ENCODE measurements at places on chromosomes 13 and 19. TPM values are rescaled to one million over a fixed set of nuclear protein-coding genes. Genes with fewer than 3 reads are reported as not detected.
A peak's percentile ranks its signal among the peaks of the same experiment; 100 is the strongest.

DNA sequence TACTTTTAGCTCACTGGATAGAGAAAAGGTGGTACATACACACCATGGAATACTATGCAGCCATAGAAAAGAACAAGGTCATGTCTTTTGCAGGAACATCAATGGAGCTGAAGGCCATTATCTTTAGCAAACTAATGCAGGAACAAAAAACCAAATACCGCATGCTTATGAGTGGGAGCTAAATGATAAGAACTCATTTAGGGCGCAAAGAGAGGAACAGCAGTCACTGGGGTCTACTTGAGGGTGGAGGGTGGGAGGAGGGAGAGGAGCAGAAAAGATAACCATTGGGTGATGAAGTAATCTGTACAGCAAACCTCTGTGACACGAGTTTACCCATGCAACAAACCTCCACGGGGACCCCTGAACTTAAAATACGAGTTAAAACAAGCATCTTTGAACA lies 135.1 kb downstream of the IRS2 start:
- DNase-seq: no peak

GRCh38 chr19:16859626-16860025 lies 29.2 kb upstream of the F2RL3 start:
- H3K27ac ChIP-seq: peak overlapping the region; percentile 31
- H3K36me3 ChIP-seq: peaks cover 32% of the 10 kb centered on the region
- peaks cover 10% of the 10 kb centered on the region for H3K4me1 ChIP-seq
- H3K27me3 ChIP-seq: no peaks in the 10 kb centered on the region
- no peak for DNase-seq

- H3K4me3 ChIP-seq: no peak overlapping the region
- no peak overlapping the region for H3K27ac ChIP-seq
- DNase-seq: peak; percentile 17
- H3K4me1 ChIP-seq: peaks cover 14% of the 10 kb centered on the region
- no peaks in the 10 kb centered on the region for H3K27me3 ChIP-seq
Measured at GRCh38 chr13:51283371-51283770, 56.1 kb upstream of the SERPINE3 start.

DNA sequence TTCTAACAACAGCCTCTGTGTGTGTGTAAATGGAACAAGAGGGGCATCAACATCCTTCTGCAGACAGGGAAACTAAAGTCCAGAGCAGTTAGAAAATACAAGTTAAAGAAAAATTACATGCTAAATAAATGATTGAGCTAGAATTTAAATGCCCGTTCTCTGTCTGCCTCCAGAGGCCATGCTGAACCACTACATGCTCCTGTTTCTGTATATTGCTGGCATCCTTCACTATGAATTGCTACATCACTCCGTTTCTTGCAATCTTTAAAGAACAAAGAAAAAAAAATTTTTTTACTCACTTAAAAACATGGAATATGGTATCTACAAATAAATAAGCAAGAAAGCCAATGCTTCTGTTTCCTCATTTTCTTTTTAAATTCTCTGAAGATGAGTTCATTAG lies 47.9 kb downstream of the DCT start:
- peaks cover 57% of the 10 kb centered on the region for H3K27me3 ChIP-seq
- H3K36me3 ChIP-seq: no peaks in the 10 kb centered on the region
- H3K27ac ChIP-seq: no peak overlapping the region

DNA sequence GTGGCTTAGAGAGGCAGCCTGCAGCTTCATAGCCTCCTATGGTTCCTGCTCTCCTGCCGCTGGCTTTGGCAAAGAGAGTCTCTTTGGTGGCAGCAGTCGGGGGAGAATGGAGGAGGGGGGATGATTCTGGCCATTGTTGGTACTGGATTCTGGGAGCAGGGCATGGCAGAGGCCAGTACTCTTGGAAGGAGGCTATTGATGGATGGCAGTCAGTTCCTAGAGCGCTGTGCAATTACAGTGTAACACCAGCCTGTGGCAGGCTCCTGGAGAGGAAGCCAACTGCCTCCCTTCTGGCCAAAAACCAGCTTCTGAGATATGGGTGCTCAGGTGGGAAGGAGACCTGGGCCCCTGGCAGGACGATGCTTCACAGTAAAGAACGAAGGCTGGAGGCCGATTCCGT lies 47.9 kb upstream of the TMTC4 start:
- peaks cover 2% of the 10 kb centered on the region for H3K4me1 ChIP-seq
- no peaks in the 10 kb centered on the region for H3K36me3 ChIP-seq
- H3K27me3 ChIP-seq: no peaks in the 10 kb centered on the region
- H3K27ac ChIP-seq: no peak overlapping the region
- H3K4me3 ChIP-seq: no peak overlapping the region
- DNase-seq: no peak

Gene BEST2
- not detected for total RNA-seq

DNA sequence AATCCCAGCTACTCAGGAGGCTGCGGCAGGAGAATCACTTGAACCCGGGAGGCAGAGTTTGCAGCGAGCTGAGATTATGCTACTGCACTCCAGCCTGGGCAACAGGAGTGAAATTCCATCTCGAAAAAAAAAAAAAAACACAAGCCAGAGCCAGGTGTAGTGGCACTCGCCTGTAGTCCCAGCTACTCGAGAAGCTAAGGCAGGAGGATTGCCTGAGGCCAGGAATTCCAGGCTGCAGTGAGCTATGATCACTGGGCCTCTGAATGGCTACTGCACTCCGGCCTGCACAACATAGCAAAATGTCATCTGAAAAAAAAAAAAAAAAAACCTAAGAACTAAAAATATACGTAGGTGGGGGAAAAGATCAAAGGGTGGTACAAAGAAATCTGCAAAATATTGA lies 19.4 kb downstream of the EPS15L1 start:
- peak overlapping the region; percentile 35 for H3K27ac ChIP-seq
- peaks cover 63% of the 10 kb centered on the region for H3K4me1 ChIP-seq
- H3K36me3 ChIP-seq: peaks cover 3% of the 10 kb centered on the region
- H3K4me3 ChIP-seq: no peak overlapping the region
- H3K27me3 ChIP-seq: no peaks in the 10 kb centered on the region

Gene ERICH4
- total RNA-seq: not detected

- no peaks in the 10 kb centered on the region for H3K4me1 ChIP-seq
- no peak for DNase-seq
- H3K4me3 ChIP-seq: no peak overlapping the region
- no peaks in the 10 kb centered on the region for H3K27me3 ChIP-seq
- H3K27ac ChIP-seq: no peak overlapping the region
Measured at GRCh38 chr13:65540175-65540574, 1690.0 kb downstream of the PCDH9 start.

GRCh38 chr19:42303101-42303464 lies 659 bp upstream of the PAFAH1B3 start:
- no peak for DNase-seq
- peaks cover 5% of the 10 kb centered on the region for H3K36me3 ChIP-seq
- H3K4me1 ChIP-seq: peaks cover 24% of the 10 kb centered on the region
- H3K27me3 ChIP-seq: no peaks in the 10 kb centered on the region
- H3K27ac ChIP-seq: peak overlapping the region; percentile 8

DNA sequence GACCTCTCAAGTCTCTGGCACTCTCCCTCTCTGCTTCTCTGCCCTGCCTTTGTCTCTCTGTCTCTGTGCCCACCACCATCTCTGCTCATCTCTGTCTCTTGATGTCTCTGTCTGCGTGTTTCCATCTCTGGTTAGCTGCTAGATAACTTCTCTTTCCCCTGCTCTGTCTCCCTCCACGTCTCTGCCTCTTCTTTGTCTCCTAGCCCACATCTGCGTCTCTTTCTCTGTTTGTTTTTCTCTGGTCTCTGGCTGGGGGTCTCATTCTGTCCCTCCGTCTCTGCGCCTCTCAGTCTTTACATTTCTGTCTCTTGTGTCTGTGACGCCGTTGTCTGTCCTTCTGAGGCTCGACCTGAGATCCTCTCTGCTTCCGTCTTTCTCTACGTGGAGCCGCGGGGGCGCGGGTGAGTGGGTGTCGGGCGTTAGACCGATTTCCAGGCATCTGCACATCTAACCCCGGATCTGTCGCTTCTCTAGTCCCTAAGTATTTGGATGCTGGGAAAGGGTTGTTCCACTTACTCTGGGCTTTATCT lies 386 bp downstream of the GIPR start:
- H3K36me3 ChIP-seq: no peaks in the 10 kb centered on the region
- peak overlapping the region; percentile 71 for H3K4me3 ChIP-seq
- peaks cover 24% of the 10 kb centered on the region for H3K27me3 ChIP-seq
- peaks cover 23% of the 10 kb centered on the region for H3K4me1 ChIP-seq

Gene CNFN
- not detected for total RNA-seq

- H3K27me3 ChIP-seq: no peaks in the 10 kb centered on the region
- no peak for DNase-seq
- H3K36me3 ChIP-seq: no peaks in the 10 kb centered on the region
- no peaks in the 10 kb centered on the region for H3K4me1 ChIP-seq
- no peak overlapping the region for H3K4me3 ChIP-seq
- H3K27ac ChIP-seq: no peak overlapping the region
Measured at GRCh38 chr19:30754162-30754561, 382.0 kb downstream of the ZNF536 start.

Gene CERS1
- 6.5 TPM for total RNA-seq

- H3K27me3 ChIP-seq: no peaks in the 10 kb centered on the region
- H3K27ac ChIP-seq: no peak overlapping the region
- DNase-seq: no peak
- peaks cover 20% of the 10 kb centered on the region for H3K4me1 ChIP-seq
- no peak overlapping the region for H3K4me3 ChIP-seq
- peaks cover 25% of the 10 kb centered on the region for H3K36me3 ChIP-seq
Measured at GRCh38 chr19:42288387-42288786, 13.5 kb upstream of the PRR19 start.

Gene F10
- total RNA-seq: 1.8 TPM

Gene CRB3
- total RNA-seq: not detected

Gene CCDC169
- 0.60 TPM for total RNA-seq

DNA sequence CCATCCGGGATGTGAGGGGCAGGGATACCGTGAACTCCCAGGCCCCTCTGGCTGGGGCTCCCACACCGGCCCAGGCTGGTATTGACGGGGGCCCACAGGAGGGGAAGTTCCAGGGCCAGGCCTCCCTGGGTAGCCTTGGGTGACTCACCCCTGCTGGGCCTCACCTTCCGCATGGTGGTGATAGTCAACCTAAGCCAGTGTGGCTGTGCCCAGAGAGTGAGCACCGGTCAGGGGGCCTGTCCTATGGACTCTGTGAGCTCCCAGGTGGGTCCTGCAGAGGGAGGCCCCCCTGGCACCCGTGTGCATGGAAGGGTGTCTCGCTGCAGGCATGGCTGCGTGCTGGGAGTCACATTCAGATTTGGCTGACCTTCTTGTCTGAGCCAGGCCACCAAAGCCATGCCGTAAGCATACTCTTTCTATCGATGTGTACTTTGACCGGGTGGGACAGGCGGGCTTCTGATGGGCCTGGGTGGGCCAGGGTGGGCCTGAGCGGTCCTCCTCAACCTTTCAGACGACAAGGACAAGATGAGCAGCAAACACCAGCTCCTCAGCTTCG lies 27.6 kb downstream of the DHX34 start:
- no peak overlapping the region for H3K27ac ChIP-seq
- no peak overlapping the region for H3K4me3 ChIP-seq

DNA sequence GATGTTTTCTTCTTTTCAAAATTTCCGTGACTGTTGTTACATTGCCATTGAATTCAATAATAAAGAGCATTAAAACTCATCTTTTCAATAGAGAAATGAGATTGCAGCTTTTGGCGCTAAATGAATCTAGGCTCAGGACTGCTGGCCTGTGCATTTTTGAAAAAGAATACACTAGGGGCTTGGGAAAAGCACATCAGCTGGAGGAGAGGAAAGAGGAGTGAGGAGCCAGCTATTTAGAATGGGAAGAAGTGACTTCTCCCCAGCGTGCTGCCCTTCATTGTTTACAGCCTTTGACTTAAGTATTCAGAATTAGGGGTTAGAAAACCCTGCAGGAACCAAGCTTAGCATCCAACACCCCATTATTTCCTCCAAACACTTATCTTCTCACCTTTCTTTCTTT lies 43.3 kb downstream of the TNFSF11 start:
- DNase-seq: no peak
- no peaks in the 10 kb centered on the region for H3K36me3 ChIP-seq
- no peak overlapping the region for H3K4me3 ChIP-seq
- peaks cover 3% of the 10 kb centered on the region for H3K4me1 ChIP-seq

DNA sequence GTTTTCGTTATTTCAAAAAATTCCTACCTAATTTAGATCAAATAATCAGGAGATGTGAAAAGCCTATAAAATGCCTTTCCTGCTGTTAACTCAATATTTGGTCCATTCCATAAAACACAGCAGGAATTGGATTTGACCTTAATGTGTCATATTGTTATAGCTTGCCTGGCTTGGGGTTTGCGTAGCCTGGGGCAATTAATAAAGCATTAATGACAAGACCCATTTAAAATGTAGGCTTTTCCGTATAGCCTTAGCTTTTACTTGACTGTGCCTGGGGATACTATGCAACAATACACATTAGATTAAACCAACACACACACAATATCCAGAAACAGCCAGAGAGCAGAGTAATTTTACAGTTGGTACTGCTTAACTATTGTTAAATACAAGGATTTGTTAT lies 117.2 kb upstream of the MAB21L1 start:
- no peaks in the 10 kb centered on the region for H3K27me3 ChIP-seq
- H3K4me1 ChIP-seq: peaks cover 25% of the 10 kb centered on the region
- no peaks in the 10 kb centered on the region for H3K36me3 ChIP-seq
- DNase-seq: no peak

Gene VSTM2B
- total RNA-seq: not detected

GRCh38 chr19:12611361-12611699 lies 610 bp downstream of the ZNF791 start:
- peak; percentile 87 for DNase-seq
- peaks cover 19% of the 10 kb centered on the region for H3K36me3 ChIP-seq
- H3K27ac ChIP-seq: peak overlapping the region; percentile 100
- H3K4me1 ChIP-seq: peaks cover 25% of the 10 kb centered on the region
- H3K4me3 ChIP-seq: peak overlapping the region; percentile 99
- no peaks in the 10 kb centered on the region for H3K27me3 ChIP-seq

Gene HTR2A
- total RNA-seq: not detected

GRCh38 chr13:29109987-29110386 lies 289.8 kb downstream of the MTUS2 start:
- H3K4me1 ChIP-seq: no peaks in the 10 kb centered on the region
- H3K4me3 ChIP-seq: no peak overlapping the region
- peaks cover 2% of the 10 kb centered on the region for H3K27me3 ChIP-seq
- DNase-seq: no peak
- no peaks in the 10 kb centered on the region for H3K36me3 ChIP-seq

- H3K27me3 ChIP-seq: no peaks in the 10 kb centered on the region
- H3K4me3 ChIP-seq: no peak overlapping the region
- DNase-seq: no peak
Measured at GRCh38 chr13:94109715-94110374, 369.6 kb downstream of the DCT start.

Gene ACTMAP
- 17.0 TPM for total RNA-seq

GRCh38 chr19:40228346-40228745 lies 1.9 kb upstream of the CCNP start:
- no peaks in the 10 kb centered on the region for H3K27me3 ChIP-seq
- no peaks in the 10 kb centered on the region for H3K36me3 ChIP-seq
- DNase-seq: no peak
- peaks cover 37% of the 10 kb centered on the region for H3K4me1 ChIP-seq
- H3K27ac ChIP-seq: no peak overlapping the region
- H3K4me3 ChIP-seq: no peak overlapping the region

Gene SGCG
- total RNA-seq: 0.70 TPM

DNA sequence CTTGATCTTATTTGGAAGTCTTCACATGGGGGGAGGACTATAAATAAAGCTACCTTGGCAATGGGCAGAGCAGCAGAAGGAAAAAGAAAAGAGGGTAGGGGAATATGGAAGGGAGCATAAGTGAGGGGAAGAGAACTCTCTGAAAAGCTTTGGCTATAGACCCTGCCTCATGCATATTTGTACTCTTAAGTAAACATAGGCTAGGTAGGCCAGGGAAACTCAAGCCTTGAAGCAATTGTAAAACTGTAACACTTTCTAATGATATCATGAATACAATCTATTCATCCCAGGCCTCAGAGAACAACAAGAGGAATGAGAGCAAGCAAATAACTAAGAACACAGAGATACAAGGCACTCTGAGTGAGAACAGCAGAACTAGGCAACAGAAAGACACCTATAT lies 20.4 kb downstream of the MYCBP2 start:
- peaks cover 50% of the 10 kb centered on the region for H3K4me1 ChIP-seq
- peaks cover 3% of the 10 kb centered on the region for H3K36me3 ChIP-seq
- H3K27ac ChIP-seq: peak overlapping the region; percentile 29

All from osteocyte (in vitro differentiated cells).